Purkinje cell (primary cell): ENCODE measurements at places on chromosomes 3 and 15. TPM values are rescaled to one million over a fixed set of nuclear protein-coding genes. Genes with fewer than 3 reads are reported as not detected.

Gene CERS3
- 0.58 TPM in 1 of 2 replicates, not detected in the other for polyA plus RNA-seq

Gene CEMIP
- 0.24 and 2.6 TPM in 2 replicates for polyA plus RNA-seq

Gene DNAH12
- 0.77 TPM in 1 of 2 replicates, not detected in the other for polyA plus RNA-seq

Gene IREB2
- 23.3 and 26.2 TPM in 2 replicates for polyA plus RNA-seq

Gene LYZL4
- not detected in 2 replicates for polyA plus RNA-seq
